ENCODE measurements at places on chromosomes 2 and 18. TPM values are rescaled to one million over a fixed set of nuclear protein-coding genes. Genes with fewer than 3 reads are reported as not detected.

MFSD2B gene
- total RNA-seq = not detected

UGT1A4 gene
- 2.3 TPM for total RNA-seq

NYAP2 gene
- not detected for total RNA-seq

LYG2 gene
- 2.9 TPM for total RNA-seq

ANKRD30B gene
- total RNA-seq = not detected

ARMC9 gene
- 11.5 TPM for total RNA-seq

MRPL44 gene
- 24.2 TPM for total RNA-seq
